Fibroblast of the conjunctiva (primary cell): ENCODE measurements at places on chromosomes 1 and 21.
A peak's percentile ranks its signal among the peaks of the same experiment; 100 is the strongest.

- no peak for DNase-seq
Measured at GRCh38 chr1:159146980-159147379, 24.4 kb upstream of the CADM3 start.

DNA sequence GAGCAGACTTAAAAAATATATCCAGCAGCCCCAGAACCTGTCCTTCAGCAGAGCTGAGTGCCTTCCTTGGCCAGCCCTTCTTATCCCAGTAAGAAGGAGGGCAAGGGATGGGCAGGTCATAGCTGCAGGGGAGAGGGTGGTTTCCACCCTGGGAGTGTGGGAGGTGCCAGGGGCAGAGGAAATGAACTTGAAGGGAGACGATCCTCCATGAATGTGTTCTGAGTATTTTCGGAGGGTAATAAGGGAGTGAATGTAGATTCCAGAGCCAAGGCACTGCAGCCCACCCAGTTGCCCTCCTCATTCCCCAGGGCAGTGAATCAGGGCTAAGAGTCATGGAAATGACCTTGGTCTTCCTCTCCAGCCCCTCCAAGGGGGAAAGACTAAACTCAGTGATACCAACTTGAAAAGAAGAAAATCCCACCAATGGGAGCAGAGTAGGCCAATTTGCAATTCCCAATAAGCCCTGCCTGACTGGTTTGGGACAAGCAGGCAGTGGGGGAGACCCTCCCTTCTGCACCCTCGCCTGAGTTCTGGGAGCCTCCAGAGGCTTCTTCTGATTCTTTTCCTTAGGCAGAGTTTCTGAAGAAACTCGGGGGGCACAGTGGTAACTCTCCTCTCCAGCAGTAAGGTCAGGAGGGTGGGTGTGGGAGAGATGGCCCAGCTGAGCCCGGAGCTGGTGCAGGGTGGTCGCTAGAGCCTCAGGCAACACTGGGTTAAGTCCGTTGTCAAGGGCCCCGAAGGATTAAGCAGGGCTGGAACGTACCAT lies 4.2 kb downstream of the MYOG start:
- no peak for DNase-seq

DNA sequence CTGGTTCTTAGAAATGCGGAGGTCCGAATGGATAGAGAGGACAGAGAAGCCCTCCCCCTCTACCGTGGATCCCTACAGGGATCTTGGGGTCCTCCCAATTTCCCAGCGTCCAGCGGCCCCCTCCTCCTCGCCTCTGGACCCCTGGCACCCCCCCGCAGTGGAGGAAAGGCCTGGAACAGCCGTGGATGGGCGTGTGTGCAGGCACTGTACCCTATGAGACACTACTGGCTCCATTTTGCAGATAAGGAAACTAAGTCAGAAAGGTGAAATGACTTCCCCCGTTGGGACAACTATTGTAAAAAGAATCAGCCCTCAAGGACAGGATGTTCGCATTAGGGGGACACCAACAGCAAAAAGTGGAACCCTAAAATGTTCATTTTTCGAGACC lies 931 bp upstream of the CLSTN1 start:
- DNase-seq = no peak

DNA sequence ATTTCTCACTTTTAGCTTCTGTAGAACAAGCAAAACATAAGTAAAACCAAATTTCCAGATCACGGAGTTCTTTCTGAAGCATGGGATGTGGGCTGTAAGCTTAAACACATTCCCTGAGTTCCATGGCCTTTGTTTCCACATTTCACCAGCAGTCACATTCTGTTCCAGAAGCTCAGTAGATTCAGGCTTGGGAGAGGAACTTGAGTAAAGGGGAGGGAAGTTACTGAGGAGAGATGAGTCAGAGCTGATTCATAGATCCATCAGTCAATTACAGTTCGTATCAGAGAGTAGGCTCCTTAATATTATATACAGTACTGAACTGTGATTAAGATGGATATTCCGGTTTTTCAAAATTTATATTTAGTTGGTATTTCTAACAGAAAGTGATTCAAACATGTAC lies 614.3 kb downstream of the NCAM2 start:
- peak; percentile 90 for DNase-seq

DNA sequence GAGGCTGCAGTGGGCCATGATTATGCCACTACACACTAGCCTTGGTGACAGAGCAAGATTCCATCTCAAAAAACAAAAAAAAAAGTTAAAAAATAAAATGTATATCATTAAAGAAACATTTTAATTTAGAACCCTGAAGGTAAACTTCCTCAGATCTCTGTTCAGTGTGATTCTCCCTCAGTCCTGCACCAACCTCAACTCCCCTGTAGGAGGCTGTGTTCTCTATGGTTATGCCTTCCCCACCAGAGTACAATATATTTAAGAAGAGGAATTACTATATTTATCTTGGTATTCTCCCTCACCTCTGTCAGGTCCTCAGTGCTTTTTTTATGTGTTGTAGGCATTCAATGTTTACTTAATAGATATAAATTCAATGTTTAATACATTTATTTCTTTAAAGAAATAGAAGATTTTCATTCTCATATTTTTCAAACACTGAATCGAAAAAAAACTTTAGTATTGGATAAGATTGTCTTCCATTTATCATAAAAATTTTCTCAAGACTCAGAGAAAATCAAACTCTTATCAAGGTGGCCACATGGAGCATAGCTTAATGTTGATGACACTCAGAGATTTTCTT lies 4.8 kb upstream of the LRRC8B start:
- peak; percentile 17 for DNase-seq

- no peak for DNase-seq
Measured at GRCh38 chr1:36707221-36707620, 224.5 kb upstream of the CSF3R start.

DNA sequence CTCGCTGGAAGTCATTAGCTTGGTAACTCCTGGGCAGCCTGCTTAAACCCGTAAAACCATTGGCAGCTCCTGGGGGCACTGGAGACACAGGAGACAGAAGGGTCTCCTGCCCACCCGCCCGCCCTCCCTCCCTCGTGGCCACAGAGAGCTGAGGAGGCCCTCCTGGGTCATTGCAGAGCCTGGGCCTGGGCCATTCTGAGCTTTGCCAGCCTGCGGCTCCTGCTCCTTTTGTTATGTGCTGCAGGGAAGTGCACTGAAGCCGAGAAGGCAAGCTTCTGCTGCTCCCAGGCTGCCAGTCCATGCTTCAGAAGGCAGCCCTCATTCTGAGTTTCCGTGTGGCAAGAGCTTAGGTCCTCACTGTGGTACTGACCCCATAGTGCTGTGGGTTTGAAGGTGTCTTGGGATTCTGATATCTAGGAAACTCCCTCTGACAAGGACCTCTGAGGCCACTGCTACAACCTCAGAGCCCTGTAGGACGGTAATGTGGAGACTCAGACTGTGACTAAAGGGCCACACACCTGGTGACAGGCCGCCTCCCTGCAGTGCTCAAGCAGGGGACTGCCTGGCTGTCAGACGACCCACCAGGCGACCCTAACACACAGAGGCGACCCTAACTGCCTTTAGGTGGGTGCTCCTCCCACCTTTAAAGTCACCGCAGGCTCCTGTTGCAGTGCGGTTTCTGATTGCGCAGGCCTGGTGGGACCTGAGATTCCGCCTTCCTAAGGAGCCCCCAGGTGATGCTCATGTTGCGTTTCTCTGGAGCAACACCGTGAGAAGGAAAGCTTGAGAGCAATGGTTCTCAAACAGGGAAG lies 118.7 kb downstream of the IER5 start:
- no peak for DNase-seq

DNA sequence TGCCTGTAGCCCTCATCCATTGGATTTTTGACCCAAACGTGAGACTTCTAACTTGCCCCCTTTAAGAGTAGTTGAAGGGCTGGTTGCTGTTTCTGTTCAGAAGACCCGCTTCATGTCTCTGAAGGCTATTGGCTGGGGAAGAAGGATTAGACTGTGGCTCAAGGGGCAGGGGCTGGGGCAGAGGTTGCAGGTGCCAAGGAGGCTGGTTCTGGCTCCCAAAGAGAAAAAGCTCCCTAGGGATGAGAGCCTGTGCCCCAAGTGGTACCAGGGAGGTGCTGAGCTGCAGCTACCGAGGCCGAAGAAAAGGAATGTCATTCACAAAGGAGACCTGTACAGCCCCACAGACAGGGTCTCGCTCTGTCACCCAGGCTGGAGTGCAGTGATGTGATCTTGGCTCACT lies 5.8 kb downstream of the WNT3A start:
- no peak for DNase-seq

GRCh38 chr1:112737573-112737972 lies 22.4 kb upstream of the PPM1J start:
- DNase-seq = no peak

DNA sequence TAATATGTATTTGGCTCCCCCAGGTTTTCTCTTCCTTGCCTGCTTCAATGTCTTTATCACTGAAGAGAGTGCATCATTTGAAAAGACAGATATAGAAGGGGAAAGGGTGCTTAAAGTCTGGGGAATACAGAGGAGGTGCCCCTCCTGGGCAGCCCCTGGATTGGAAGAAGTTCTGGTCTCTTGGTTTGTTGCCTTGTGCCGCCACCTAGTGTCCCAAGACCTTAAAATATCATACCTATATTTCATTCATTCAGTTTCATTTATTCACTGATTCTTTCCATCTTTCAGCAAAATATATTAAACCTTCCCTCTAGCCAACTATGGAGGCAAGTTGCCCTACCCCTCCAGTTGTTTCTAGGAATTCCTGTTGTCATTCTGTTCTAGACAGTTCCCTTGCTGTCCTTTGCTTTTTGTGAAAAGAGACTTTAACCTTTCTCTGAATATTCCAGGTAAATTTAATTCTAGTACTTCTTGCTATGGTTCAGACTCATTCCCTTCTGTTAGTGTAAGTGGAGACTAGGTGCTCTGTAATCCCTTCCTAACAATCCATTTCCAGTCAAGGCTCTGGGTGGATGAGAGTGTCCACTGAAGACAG lies 56.1 kb downstream of the MEF2D start:
- no peak for DNase-seq

DNA sequence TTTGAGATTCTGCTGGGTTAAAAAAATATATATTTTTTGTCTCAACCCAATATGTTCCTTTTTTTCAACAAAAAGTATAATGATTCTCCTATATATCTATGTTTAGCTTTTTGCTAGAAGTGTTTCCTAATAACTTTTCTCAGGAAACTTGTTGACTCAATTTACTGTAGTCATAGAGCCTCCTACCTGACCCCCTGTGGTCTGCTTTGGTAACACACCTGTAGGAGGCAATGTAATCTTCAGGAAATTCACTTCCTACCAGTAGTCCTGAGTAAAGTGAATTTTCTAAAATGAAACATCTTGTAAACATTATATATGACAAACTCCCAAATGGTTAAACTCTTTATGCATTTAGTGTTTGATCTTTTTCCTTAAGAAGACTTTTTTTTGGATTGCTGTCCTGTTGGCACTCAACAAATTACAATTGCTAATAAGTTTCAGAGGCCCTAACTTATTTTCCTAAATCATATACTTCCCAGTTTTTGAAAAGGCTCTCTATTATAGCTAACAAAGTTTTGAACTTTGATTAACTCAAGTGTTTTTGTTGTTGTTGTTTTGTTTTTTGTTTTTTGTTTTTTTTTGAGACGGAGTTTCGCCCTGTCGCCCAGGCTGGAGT lies 118.3 kb downstream of the OLFML2B start:
- no peak for DNase-seq

- DNase-seq = no peak
Measured at GRCh38 chr1:54163051-54163450, 10.3 kb upstream of the CDCP2 start.

DNA sequence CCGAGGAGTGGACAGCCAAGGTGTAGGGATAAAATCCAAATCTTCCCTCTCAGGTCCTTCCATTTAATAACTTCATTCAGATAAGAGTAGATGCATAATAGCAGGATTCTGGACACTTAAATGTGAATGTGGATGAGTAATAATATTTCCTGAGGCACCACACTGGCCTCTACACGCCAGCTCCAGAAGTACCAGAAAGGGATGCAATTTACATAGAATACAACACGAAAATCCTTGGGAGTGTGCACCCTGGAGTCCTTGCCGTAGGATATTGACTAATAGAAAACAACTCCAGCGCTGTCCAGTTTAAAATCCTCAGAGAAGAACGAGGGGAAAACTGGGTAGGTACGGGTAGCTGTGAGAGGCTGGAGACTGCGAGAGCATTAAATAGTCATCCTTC lies 6.9 kb downstream of the PLXNA2 start:
- no peak for DNase-seq

DNA sequence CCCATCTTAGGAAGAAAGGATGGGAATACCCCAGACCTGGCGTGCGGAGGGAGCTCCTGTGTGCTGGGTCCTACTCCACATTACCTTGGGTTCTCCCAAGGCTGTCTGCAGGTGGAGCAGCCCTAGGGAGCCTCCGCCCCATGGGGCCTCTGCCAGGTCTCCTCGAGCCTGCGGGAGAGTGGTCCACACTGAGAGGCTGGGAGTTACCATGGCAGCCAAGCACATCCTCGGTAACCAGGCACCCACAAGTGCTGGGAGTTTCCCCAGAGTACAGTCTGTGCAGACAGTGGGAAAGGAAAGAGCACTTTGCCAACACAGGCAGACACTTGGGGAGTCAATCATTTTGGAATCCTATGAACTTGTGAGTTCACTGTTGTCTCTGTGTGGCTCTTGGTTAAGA lies 249.4 kb downstream of the DYRK1A start:
- no peak for DNase-seq

DNA sequence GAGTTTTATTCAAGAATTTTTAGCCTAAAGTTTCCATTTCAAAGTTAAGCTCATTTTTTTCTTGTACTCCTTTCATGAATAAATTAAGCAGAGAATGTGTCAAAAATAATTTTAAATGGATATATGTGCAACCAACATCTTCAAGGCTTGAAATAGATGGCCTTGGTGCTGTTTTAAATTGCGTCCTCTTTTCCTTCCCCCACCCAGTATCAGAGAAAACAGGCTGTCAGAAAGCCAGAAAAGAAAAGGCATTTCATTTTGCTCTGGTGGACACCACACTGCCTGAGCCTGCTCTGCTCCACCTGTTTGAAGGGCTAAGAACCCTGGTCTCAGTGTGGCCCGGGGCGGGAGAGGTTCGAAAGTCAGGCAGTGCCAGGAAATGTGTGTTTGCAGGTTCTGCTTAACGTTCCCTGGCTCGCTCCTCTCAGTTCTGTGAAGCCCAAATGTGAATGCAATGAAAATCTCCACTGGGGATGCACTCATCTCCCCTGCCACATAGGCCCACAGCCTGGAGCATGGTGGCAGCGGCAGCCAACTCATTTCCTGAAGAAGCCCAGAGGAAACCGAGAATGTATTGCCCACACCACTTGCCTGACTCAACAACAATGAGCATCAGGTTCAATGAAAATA lies 134.4 kb downstream of the SDCCAG8 start:
- no peak for DNase-seq

- DNase-seq = no peak
Measured at GRCh38 chr1:203175827-203176241, 208 bp upstream of the MYBPH start.

GRCh38 chr1:168834225-168834872 lies 105.3 kb upstream of the DPT start:
- DNase-seq = no peak

GRCh38 chr1:163035446-163036249 lies 33.5 kb upstream of the RGS4 start:
- DNase-seq = no peak

GRCh38 chr1:82562448-82562847 lies 761.7 kb downstream of the ADGRL2 start:
- peak; percentile 12 for DNase-seq

DNA sequence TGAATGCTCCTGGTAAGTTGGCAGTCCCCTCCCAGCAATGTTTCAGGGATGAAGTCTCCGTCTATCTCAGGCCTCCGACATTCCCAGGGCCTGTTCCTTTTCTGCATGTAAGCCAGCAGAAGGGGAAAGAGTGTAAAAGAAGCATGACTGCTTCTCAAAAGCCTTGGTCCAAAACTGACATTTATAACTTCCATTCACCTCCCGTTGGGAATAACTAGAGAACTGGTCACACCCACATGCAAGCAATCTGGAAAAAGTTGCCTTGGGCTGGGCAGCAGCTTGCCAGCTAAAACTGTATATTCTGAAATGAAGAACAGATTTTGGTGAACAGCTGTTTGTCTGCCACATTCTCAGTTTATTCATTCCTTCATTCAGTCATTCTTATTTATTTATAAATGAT lies 24.2 kb upstream of the NPL start:
- no peak for DNase-seq
